ENCODE measurements at places on chromosomes 3 and 15.
A peak's percentile ranks its signal among the peaks of the same experiment; 100 is the strongest.

DNA sequence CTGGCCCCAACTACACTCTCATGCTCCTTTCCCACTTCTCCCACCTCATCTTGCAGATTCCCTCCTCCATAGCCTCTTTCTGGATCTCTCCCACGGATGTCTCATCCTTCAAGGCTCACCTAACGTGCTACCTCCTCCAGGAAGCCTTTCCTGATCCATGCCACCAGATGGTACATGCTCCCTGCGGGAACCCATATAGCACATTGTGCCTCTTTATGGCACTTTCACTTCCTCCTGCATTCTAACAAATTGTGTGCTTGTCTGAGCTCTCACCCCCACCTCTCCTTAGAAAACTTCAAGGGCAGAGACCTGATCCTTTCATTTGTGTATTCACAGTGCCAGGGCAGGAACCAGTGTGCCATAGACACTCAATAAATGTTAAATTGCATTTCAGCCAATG is 63.0 kb downstream of the HES1 start:
- no peak for DNase-seq

DNA sequence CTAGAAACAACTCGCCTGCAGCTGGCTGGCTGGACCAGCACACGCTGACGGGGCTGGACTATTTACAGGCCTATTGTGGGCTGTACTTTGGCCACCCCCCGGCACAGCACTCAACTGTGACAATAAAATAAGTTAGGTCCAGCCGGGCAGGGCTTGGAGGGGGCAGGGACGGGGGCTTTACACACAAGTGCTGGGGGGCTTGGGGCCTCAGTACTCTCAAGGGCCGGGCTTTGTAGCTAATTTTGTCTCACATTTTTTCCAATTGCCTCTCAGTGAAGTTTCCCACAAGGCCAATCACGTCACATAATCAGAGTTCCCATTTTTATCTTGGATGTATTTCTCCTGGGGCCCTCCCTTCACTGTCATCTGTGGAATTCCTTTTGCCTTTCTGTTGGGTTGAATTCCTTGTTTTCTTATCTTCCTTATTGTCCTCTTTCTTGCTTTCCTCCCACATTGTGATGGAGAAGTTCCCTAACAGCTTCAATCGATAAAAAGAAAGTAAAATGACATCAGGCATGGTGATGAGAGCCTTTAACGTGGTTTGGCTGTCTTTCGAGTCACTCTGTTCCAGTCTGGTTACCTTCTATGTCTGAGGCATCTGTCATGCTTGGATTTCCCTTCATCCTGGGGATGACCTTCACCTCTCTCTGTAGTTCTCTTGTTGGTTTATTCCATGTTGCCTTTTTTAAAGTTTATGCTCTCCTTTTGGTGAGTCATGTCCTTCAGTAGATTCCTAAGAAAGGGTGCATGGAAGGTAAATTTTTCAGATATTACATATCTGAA is 44.1 kb upstream of the CMTM7 start:
- no peak for DNase-seq

GRCh38 chr3:120100711-120101110 is 6.5 kb upstream of the GSK3B start:
- DNase-seq = no peak

- peak; percentile 38 for DNase-seq
Observed at GRCh38 chr3:60555686-60556354, 695.4 kb downstream of the FHIT start.

- DNase-seq = no peak
Observed at GRCh38 chr3:134932035-134932434, 137.0 kb downstream of the EPHB1 start.

- DNase-seq = no peak
Observed at GRCh38 chr3:73236867-73237266, 175.4 kb downstream of the EBLN2 start.

DNA sequence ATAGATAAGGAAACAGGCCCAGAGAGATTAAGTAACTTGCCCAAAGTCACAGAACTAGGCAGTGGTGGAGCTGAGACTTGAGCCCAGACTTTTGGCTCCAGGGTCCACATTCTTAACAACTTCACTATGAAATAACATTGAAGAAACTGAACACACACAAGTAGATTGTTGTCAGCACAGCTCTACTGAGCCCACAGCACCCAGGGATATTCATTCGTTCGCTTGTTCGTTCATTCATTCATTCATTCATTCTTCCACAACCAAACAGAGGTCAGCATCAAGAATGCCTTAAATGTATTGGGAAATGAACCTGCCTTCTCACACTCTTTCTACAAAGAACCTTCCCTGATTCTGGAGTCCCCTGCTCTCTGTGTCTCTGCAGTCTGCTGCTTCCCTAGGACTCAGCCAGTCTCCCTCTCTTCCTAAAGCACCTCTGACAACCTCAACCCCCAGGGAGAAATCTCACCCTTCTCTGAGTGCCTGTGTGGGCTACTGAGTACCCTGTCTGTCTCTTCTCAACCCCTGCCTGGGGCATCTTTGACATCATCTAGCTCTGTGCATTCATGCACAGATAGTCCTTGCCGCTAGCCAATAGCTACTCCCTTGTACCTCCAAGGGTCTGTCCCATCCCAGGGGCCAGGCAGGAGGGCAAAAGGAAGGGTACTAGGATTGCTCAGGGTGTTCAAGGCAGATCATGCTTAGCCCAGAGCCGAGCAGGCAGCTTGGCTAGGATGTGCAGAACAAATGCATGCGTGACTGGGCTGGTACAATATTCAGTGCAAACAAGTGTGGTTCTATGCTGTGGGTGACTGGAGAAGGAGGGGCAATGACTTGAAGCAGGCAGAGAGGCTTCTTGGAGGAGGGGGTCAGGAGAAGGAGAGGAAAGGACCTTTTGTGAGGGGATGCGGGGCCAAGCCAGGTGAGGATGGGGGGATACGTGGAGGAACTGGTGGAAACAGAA is 3.4 kb downstream of the LINGO1 start:
- DNase-seq = no peak

GRCh38 chr3:32577581-32578556 is 7.2 kb upstream of the DYNC1LI1 start:
- DNase-seq = no peak

- no peak for DNase-seq
Observed at GRCh38 chr3:100454677-100455076, 37.7 kb upstream of the TMEM45A start.

DNA sequence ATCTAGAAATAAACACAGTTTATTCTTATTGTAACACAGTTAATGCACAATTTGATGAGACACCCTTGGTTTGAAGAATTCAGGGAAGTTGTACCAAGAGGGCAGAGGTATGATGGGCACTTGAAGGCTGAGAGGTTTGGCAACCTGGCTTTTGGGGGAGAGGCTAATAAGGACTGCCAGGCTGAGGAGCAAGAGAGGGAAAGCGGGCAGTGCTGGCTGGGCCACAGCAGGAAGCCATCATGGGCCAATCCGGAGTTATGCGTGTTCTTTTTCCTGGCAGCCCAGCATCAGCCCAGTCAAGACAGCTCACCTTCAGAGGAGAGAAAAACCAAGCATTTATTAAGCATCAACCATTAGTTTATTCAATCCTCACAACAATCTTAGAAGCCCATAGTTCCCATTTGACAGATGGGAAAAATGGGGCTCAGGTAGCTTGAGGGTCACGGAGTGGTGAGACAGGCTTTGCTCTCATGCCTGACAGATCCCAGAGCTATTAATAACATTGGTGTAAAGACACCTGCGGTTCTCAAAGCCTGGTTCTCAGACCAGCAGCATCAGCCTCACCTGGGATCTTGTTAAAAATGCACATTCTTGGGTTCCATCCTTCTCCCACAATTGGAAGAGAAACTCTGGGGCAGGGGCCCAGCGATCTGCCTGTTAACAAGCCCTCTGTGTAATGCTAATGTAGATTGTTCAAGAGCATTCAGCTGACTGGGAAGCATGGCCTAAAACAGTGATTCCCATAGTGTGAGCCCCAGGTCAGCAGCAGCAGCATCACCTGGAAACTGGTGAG is 183.7 kb downstream of the NTRK3 start:
- DNase-seq = no peak

GRCh38 chr15:61112231-61112630 is 116.9 kb downstream of the RORA start:
- no peak for DNase-seq

- no peak for DNase-seq
Observed at GRCh38 chr15:77630056-77630455, 2.7 kb downstream of the LINGO1 start.

Measured in brain microvascular endothelial cell (primary cell).